ENCODE measurements at places on chromosomes 2 and 18. TPM values are rescaled to one million over a fixed set of nuclear protein-coding genes. Genes with fewer than 3 reads are reported as not detected.

DNA sequence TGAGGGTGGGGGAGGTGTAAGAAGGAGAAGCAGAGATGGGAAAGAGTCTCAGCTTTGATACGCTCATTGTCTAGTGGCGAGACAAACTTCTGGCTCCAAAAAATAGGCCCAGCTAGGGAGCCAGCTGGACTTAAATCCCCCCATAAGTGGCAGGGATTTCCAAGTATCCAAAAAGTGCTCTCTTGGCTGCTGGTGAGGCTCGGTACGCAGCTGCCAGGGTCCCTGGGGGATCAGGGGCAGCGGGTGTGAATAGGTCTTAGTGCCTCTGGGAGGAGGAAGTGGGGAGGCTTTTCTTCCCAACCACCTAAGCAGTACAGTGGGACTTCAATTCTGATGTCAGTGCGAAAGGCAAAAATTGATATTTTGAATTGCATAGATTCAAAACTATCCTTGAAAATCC is 73.5 kb downstream of the ALK start:
- no peaks in the 10 kb centered on the region for H3K36me3 ChIP-seq
- H3K27ac ChIP-seq: no peak overlapping the region
- no peaks in the 10 kb centered on the region for H3K27me3 ChIP-seq
- no peak for DNase-seq

DNA sequence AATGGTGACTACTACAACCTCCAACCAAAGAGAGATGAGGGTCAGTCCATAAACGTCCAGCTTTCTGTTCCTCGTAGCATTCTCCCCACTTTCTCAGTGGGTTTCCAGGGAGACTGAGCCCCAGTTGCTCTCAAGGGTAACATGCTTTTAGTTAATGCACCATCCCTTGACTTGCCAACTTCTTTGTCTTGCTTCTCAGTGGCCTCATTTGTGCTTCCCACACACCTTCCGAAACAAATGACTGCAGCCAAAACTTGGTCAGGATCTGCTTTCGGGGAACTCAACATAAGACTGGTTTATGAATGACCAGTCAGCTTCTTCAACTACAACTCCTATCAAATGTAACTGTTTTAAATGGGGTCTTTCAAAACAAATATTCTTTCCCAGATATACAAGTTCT is 94.1 kb downstream of the COL6A3 start:
- H3K4me1 ChIP-seq: peaks cover 1% of the 10 kb centered on the region
- no peak overlapping the region for H3K27ac ChIP-seq
- no peak overlapping the region for H3K4me3 ChIP-seq
- DNase-seq: no peak
- no peaks in the 10 kb centered on the region for H3K36me3 ChIP-seq

DNA sequence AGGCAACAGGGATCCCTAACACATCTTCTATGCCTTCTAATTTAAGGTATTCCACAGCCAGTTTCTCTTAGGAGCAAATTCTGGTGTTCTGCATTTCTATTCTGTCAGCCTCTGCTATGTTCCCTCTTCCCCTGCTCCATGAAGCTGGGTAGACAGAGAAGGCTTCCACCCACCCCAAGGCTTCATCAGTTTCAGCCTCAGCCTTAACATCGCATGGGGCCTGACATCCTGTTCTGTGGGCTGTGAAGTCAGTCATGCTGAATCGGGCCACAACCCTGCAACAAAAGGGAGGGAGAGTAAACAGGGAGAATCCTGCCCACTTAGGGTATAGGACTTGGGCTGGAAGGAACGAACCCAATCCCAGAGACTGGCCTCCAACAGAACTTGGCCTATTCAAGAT is 70.6 kb upstream of the PPM1B start:
- no peak overlapping the region for H3K4me3 ChIP-seq
- peaks cover 4% of the 10 kb centered on the region for H3K27me3 ChIP-seq
- DNase-seq: no peak
- H3K4me1 ChIP-seq: peaks cover 28% of the 10 kb centered on the region
- no peaks in the 10 kb centered on the region for H3K36me3 ChIP-seq

- no peaks in the 10 kb centered on the region for H3K27me3 ChIP-seq
- no peak overlapping the region for H3K4me3 ChIP-seq
- no peaks in the 10 kb centered on the region for H3K4me1 ChIP-seq
- H3K27ac ChIP-seq: no peak overlapping the region
- no peak for DNase-seq
- H3K36me3 ChIP-seq: peaks cover 7% of the 10 kb centered on the region
Measured at GRCh38 chr2:144003460-144004075, 516.4 kb downstream of the ZEB2 start.

- no peak for DNase-seq
- H3K27ac ChIP-seq: no peak overlapping the region
- no peaks in the 10 kb centered on the region for H3K27me3 ChIP-seq
Measured at GRCh38 chr2:145985517-145985916, 1465.6 kb upstream of the ZEB2 start.

DNA sequence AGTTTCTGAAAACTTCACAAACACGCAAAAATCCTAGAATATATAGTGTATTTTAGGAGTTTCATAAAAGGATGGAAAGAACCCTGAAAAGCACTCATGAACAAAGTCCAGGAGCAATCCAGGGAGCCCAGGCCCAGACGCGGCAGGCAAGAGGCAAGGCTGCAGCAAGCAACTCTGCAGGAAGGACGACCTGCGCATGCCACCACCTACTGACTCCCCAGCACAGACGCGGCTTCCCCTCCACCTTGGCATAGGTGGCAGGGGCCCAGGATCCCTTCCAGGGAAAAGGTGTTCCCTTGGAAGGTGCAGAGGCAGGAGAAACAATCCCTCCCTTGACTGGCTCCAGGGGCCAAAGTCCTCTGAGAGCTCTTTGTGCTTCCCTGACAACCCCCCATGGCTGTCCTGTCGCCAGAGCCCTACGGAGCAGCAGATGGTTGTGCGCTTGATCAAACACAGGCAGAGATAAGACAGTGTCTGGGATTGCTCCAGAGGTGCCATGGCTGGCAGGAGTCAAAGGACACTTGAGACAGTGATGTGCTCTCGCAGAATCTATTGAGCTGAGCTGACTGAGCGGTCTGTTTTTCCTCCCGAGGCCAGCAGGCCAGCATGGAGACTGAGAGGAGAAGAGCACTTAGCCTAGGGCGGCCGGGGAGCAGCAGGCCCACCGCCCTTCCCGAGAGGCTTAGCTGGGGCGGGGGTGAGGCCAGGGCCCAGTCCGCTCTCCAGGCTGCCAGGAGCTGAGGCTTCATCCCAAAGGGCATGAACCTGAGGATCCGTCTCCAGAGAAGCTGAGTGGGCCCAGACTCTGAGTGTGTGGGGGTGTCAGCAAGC is 10.8 kb upstream of the AMER3 start:
- peaks cover 26% of the 10 kb centered on the region for H3K27me3 ChIP-seq
- no peak for DNase-seq
- no peaks in the 10 kb centered on the region for H3K36me3 ChIP-seq
- no peaks in the 10 kb centered on the region for H3K4me1 ChIP-seq

DNA sequence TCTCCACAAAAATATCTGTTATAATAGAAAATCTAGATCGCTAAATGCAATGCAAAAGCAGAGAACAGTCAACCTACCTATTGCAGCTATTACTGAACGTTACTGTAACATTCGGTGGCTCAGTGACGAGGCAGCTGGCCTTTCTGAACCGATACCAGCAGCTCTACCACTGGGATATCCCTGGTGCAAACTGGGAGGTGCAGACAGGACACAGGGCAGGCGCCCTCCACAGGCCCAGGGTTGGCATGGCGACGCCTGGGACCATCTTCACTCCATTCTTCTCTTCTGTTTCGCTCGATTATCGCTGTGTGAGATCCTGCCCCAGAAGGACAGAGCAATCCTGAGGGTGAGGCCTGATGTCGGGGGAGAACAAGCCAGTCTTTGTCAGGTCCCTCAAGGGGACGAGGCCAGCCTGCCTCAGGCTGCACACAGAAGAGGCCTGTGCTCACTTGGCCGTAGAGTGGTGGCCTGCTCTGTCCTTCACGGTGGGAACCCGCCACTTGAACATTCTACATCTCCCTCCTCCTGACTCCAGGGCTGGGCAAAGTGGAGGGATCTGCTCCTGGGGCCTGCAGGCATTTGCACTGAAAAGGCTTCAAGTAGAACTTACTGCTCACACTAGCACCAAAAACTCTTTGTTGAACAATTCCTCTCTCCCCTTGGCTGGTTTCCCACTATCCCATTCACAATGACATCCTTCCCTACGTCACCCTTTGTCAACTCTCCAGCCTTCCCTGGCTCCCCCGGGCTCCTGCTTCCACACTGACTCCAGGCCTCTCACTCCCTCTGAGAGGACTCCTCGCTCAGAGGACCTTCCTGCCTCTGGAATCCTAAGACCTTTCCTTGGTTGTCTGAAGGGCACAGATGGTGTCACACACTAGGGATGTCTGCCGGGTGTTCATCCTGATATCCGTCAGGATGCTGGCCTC is 49.7 kb downstream of the CYRIA start:
- H3K36me3 ChIP-seq: no peaks in the 10 kb centered on the region
- no peak for DNase-seq
- H3K4me3 ChIP-seq: no peak overlapping the region

DNA sequence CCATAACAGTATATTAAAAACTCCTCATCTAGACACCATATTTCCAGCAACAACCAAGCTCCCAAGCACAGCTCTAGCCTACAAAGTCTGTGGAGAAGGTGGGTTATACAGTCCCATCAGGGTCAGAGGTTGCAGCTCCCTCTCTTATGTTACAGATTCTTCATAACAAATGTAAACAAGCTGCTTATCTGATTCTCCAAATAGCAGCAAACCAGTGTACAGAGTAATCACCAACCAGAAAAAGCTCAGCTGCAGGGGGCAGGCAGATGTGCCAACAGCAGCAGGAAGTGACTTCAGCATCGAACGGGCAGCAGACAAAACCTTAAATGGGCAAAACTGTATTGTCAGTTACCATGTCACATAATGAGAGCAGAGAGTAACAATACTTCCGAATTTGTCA is 52.9 kb upstream of the NABP1 start:
- H3K4me3 ChIP-seq: peak overlapping the region; percentile 7
- peaks cover 30% of the 10 kb centered on the region for H3K36me3 ChIP-seq
- H3K27ac ChIP-seq: peak overlapping the region; percentile 50
- DNase-seq: no peak
- H3K4me1 ChIP-seq: peaks cover 36% of the 10 kb centered on the region

GRCh38 chr18:5444269-5444668 is 99.5 kb downstream of the EPB41L3 start:
- H3K27ac ChIP-seq: no peak overlapping the region
- peaks cover 4% of the 10 kb centered on the region for H3K27me3 ChIP-seq
- H3K4me1 ChIP-seq: no peaks in the 10 kb centered on the region
- no peak overlapping the region for H3K4me3 ChIP-seq

- H3K36me3 ChIP-seq: no peaks in the 10 kb centered on the region
- H3K4me3 ChIP-seq: no peak overlapping the region
- DNase-seq: no peak
- peaks cover 2% of the 10 kb centered on the region for H3K27me3 ChIP-seq
Measured at GRCh38 chr18:77528872-77529271, 279.2 kb downstream of the GALR1 start.

GRCh38 chr2:145253492-145253891 is 733.6 kb upstream of the ZEB2 start:
- peaks cover 41% of the 10 kb centered on the region for H3K27me3 ChIP-seq
- H3K27ac ChIP-seq: no peak overlapping the region

DNA sequence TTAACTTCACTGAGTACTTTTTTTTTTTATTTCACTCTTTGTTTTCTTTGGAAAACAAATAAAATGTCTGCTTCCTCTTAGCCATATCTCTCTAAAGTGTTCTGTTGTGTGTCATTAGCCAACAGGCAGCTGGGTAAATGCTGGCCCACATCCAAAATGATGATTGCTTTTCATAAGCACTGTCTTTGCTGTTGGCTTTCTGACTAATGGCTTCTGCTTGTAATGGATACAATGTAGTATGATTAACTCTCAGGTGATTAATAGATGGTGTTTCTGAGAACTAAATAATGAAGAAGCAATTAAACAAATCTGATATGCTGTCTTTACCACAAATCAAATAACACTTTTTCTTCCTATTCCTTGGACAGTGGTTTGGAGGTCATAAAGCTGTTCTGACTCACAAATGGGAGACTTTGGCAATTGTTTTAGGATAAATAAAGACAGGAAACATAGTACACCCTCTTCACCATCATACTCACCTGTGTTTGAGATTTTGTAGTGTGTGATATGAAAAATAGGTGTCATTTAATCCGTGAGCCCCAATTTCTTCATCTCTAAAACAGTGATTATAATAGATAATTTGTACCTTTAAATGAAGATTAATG is 888.4 kb downstream of the TSN start:
- no peak overlapping the region for H3K27ac ChIP-seq
- H3K4me1 ChIP-seq: no peaks in the 10 kb centered on the region
- H3K36me3 ChIP-seq: no peaks in the 10 kb centered on the region

DNA sequence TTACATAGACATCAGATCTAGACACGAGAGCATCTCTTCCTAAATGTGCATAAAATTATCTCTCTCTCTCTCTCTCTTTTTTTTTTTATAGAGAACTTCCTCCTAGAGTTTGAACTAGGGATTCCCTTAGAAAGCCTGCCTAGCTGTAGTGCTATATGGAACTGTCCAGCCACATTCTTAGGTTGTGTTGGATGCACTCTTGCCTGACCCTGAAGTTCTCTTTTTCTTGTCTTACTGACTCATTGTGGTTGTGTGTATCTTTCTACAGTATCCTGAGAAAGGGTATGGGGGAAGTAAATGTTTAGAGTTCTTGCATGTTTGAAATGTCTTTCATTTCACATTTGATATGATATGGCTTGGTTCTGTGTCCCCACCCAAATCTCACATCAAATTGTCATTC is 368.2 kb downstream of the CDH2 start:
- no peaks in the 10 kb centered on the region for H3K27me3 ChIP-seq
- no peaks in the 10 kb centered on the region for H3K4me1 ChIP-seq
- no peaks in the 10 kb centered on the region for H3K36me3 ChIP-seq
- no peak for DNase-seq
- no peak overlapping the region for H3K27ac ChIP-seq
- no peak overlapping the region for H3K4me3 ChIP-seq

DNA sequence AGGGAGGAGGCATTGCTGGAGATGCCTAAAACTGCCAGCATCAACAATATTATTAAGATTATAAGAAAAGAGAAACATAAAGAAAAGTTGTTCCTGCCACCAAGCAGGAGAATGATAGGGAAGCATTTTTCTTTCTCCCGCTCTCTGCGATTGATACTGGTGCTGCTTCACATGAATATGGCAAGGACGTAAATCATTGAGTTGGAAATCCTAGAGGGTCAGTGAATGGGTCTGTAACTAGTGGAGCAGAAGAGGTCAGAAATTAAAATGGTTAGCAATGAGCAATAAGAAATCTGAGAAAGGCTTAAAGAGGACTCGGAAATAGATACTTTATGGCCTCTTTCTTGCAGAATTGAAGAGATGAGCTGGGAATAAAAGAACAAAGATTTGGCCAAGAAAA is 631.7 kb downstream of the BCL11A start:
- no peak for DNase-seq
- no peak overlapping the region for H3K4me3 ChIP-seq
- peaks cover 9% of the 10 kb centered on the region for H3K4me1 ChIP-seq
- H3K27me3 ChIP-seq: no peaks in the 10 kb centered on the region

ERBB4 gene
- not detected for total RNA-seq

OR6B2 gene
- not detected for total RNA-seq

UGT1A8 gene
- total RNA-seq: not detected

MCEE gene
- total RNA-seq: 16.6 TPM

STPG4 gene
- total RNA-seq: 0.19 TPM

NR4A2 gene
- 3.0 TPM for total RNA-seq

HAAO gene
- total RNA-seq: not detected

RELCH gene
- 46.3 TPM for total RNA-seq

CAVIN2 gene
- total RNA-seq: not detected

G6PC2 gene
- not detected for total RNA-seq
